ENCODE measurements at places on chromosomes 5 and 9.

DNA sequence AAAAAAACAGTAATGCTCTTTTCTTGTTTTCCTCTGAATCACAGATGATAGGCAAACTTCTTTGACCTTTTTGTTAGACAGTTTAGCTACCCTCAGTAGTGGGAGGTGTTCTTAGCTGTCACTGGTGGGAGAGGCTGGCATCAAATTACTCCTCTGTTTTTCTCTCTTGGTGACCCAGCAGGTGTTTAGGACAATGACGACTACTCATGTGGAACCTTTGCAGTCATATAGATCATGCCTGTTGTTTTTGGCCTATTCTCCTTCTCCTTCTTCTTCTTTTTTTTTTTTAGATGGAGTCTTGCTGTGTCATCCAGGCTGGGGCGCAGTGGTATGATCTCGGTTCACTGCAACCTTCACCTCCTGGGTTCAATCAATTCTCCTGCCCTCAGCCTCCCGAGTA is 15.4 kb upstream of the NPR2 start:
- no peak for DNase-seq

DNA sequence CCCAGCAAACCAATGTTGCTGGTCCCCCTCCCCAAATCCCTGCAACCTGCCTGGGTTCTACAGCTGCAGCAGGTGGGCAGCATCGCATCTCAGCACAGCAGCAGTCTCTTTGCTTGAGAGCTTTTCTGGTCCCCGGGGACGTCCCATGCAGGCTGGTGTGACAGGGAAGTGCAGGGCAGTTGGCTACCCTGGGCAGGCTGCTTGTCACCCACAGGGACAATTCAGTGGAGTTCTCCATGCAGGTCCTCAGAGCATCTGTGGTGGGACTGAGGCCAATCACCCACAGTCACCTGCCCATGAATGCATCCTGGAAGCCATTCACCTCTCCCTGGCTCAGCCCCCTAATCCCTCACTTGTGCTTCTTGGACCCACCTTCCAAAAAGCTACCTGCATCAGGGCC is 43.9 kb upstream of the SEMA4D start:
- DNase-seq, result no peak

DNA sequence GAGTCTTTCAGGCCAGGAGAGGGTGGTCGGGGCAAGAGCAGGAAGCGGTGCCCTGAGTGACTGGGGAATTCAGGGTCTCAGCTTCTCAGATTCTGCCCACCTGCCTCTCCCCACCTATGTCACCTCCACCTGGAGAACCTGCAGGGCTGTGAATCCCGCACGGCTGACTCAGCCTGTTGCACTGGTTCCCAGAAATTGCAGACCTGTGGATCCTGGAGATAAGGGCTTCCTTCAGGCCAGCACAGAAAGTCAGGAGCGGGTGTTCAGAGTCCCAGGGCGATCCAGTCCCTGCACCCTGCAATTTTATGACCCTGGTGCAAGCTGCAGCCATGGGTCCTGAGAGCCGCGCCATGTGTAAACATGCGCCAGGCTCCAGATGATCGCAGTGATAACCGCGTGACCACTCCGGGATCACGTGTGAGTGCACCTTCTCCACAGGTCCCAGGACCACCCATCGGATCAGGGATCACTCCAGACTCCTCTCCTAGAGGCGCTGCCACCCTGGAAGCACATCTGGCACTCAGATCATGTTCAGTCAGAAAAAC is 17.8 kb downstream of the IRX4 start:
- no peak for DNase-seq

DNA sequence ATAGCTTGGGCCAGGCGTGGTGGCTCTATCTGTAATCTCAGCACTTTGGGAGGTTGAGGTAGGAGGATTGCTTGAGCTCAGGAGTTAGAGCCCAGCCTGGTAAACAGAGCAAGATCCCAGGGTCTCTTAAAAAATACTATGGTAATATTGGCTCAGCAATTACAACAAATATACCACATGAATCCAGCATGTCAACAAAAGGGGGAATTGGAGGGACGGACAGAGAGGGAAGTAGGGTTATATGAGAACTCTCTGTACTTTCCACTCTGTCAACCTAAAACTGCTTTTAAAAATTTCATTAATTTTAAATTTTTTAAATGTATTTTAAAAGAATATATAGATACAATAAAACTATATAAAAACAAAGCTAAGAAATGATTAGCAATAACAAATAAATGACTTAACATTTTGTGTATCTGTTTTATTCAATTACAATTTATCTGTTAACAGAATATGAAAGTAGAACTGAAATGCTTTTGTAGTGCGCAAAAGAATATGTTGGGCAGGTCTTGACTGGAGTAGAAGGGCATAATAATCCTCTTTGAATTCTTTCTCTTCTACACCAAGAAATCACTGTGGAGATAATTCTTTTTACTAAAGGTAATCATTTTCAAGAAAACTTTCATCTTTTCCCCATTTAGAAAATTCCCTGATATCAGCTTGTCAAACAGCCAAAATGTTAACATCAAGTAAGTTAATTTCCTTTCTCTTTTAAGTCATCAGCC is 12.9 kb upstream of the CDC42SE2 start:
- no peak for DNase-seq

DNA sequence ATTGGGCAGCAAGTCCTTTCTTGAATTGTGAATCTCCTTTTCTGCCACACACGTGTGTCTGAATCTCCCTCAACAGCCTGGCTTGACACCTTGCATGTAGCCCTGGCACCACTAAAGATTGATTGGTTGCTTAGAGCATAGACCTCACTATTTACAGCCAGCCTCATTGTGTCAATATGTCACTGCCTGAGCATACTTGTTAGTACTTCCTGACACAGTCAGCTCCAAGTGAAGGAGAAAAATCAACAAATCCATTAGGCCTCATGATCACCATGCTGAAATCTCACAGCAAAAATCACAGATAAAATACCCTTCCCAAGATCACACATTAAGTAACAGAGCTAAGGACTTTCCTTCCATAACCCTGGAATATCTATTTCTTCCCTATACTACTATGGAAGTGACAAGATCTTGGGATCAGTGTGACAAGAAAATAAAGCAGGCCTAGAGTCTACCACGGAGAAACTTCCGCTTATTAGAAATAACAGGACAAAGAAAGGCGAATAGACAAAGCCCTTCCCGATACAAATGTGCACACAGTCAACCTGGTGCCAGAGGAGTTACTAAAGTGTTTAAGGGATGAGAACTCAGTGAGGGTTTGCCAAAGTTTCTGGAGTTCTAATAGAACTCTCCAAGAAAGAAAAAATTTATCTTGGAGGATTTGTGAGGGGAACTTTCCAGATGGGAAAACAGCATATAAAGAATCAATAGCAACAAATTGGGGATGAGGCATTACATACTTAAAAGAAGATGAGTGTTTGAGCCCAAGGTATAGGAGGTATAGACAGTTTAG is 5.6 kb upstream of the ARL15 start:
- DNase-seq, result no peak

- no peak for DNase-seq
These were observed 317.8 kb upstream of the ADCY2 start for GRCh38 chr5:7078101-7078500.

GRCh38 chr9:77831781-77832180 is 183.7 kb upstream of the GNA14 start:
- no peak for DNase-seq

DNA sequence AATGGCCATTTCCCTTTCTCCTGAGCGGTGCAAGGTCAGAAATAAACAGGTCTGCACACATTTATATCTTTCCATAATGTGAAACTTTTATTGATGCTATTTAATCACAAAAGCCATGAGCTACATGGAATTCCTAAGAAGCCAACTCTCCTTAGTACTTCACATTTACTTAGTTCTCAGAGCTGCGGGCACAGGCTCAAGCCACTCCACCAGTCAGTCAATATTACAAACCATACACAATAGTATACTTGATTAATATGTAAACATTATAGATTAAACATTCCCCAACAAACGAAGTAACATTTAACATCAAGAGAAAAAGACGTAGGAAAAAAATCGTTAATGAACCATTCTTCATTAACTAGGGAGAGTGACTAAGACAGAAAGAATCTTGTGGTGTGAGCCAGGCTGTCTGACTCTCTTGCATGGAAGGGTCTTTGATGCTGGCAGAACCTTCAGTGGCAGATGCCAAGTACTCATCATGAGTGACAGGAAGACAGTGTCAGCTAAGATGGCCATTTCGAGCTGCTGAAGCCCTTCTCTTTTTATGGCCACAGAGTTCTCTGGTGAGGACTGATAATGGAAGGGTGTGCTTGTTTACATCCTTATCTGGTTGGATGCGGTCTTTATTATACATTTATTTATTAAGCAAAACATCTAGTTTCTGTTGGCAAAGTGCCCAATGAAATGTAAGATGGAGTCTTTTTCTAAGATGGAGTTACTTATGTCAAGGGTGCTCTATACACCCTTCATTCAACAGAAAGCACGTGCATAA is 115.5 kb upstream of the TUT7 start:
- DNase-seq, result no peak

DNA sequence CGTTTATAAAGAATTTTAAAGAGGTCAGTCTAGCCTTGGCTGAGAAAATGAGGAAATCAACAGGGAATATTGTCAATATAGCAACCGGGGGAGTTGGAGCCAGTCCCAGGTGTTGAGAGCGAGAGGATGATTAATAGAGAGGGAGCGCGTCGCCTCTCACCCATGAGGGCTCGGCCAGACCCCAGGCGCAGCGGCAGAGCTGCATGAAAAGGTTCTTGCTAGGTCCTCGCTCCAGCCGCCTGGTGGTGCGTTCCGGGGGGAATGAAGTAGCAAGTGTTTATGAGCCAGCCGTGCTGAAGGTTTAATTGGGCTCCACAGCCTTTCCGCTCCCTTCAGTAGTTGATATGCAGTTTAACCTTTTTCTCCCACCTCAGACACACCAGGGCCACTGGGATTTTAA is 167.3 kb upstream of the IRX1 start:
- no peak for DNase-seq

DNA sequence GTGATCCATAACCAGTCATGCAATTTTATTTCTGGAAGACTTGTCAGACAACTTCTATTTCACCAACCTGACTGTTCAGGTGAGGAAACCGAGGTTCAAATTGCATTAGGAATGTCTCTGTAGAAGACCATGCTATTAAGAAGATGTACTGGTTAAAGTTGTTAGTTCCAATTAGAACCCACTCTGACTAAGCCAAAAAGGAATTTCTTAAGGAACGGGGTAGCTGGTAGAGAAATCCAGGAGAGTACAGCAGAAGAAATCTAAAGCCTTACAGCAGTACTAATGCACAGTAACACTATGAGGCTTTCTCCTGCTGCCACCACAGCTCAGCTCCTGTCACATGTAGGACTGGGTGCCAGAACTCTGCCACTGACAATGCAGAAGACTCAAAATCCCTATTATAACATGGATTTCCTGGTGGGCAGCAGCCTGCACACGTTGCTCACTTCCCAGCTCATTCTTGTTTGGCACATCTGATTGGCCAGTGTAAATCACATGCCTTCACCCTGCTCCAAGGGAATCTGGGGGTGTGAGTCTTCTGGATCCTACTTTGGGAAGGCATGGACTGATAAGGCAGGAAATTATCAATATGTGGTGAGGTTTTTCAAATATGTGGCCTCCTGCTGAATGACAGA is 37.1 kb downstream of the CAST start:
- peak; percentile 37 for DNase-seq

GRCh38 chr9:6927838-6928237 is 170.1 kb downstream of the KDM4C start:
- no peak for DNase-seq
